ENCODE measurements at places on chromosomes 2 and 18.

- DNase-seq: no peak
Observed at GRCh38 chr18:30982285-30982992, 60.1 kb downstream of the DSC3 start.

GRCh38 chr2:85134255-85134895 lies 1.2 kb downstream of the TCF7L1 start:
- DNase-seq: no peak

GRCh38 chr2:8527676-8528075 lies 154.2 kb upstream of the ID2 start:
- DNase-seq: no peak

DNA sequence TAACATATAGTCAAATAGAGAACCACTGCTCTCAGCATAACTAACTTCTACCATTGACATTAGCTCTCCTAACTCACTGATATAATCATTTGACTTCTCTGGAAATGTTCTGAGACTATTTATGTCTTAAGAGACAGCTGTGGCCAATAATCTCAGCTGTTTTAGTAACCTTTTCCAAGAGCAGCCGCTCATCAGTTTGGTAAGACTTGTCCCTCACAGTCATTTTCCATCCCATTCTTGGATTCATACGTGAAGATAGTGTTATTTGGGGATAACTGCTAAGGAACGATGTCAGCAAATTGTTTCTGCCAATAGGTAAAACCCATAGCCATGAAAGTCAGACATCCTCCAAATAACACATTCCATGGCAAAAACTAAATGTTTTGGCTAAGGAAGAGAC lies 127.8 kb downstream of the LNPK start:
- no peak for DNase-seq

DNA sequence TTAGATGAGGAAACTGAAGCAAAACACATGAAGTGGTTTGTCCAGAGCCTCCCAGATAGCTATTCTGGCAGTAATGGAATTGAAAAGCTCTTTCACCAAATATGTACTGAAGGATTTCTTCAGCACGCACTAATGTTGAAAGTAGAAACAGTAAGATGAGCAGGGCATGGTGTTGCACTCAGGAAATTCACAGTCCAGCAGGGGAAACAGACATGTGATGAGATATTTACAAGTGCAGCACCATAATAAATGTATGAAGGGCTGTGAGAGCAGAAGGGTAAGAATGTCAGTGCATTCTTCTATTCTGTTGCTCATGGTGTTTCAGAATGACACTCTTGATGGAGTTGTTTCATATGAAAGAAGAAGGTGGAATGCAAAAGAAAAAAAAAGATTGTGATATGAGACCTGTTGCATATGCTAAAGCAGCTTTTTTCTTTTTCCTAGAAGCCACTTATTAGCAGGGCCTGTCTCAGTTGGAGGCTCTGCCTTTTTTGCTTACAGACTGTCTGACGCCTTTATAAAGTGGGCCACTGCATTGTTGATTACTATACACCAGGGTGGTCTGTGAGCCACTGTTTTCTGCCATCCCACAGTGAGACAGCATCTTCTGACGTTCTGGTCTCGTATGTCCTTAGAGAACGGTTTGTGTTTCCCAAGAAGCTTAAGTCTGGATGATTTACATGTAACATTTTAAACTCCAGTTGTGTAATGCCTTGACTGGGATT lies 516.9 kb downstream of the ARHGAP15 start:
- DNase-seq: no peak

- no peak for DNase-seq
Observed at GRCh38 chr18:58955738-58956137, 91.1 kb downstream of the ZNF532 start.

GRCh38 chr2:62186156-62186905 lies 9.6 kb upstream of the B3GNT2 start:
- no peak for DNase-seq

GRCh38 chr2:205556357-205556756 lies 125.9 kb upstream of the NRP2 start:
- DNase-seq: no peak

DNA sequence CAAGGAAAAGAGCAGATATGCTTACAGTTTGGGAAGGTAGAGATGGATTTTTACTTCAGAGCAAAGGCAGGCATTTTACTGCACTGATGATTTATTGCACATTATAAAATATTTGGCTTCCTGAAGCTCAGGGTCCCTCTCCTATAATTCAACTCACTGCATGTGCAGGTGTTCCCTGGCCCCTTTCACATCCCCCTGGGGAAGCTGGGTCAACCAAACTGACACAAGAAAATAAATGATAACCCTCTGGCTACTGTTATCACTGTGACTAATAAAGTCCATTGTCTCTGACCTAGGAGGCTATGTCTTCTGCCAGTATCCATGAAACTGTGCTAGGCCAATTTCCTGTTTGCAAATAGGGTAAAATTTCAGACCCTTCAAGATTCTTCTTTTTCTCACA lies 163.1 kb downstream of the ARL6IP6 start:
- DNase-seq: no peak

GRCh38 chr18:816088-816653 lies 4.1 kb upstream of the YES1 start:
- DNase-seq: no peak

DNA sequence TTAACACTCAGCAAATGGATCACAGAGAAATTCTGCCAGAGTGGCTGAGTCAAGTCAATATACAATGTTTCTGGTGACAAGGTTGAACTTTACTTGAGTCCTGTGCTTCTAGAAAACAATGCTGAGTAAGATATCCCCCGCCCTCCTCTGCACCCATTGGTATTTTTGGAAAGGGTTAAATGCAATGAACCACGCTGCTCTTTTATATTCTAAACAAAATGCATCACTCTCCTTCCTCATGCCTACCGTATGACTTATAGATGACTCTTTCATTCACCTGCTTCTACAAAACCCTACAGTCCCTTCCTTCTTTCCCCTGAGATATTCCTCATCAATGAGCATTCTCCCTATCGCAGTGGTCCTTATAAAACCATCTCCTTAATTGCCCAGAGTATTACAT lies 168.8 kb downstream of the TXNL1 start:
- DNase-seq: no peak

DNA sequence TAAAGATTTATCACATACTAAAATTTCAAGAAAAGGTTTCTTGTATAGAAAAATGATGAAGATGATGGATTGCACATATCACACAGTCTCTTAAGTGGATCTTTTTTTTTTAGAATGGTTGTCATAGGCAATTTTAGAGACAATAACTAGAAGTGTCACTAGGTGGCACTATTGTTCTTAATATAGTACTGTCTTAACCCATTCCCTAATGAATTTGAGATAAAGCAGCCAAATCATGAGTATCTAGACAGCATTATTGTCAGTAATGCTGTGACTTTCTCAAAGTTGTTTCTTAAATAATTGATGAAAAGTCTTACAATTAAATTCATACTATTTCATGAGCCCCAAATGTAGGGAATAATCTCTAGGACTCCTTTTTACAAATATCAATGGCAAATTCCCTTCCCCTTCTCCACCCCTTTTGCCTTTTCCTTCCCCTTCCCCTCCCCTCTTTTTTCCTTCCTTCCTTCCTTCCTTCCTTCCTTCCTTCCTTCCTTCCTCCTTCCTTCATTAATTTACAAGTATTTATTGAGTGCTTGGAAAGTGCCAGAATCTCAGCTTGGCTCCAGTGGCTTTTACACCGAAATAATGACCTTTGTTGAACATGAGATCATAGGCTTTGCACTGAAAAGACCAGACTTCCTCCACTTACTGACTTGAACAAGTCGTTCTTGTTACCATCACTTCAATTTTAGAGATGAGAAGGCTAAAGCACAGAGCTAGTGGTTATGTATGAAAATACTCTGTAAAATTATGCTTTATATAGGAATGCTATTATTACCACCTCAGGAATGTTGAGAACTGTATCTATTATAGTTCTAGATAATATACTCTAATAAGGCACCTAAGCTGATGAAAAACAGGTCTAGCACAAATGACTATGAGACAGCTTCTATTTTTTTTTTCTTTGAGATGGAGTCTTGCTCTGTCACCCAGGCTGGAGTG lies 19.8 kb downstream of the MYL12B start:
- no peak for DNase-seq

GRCh38 chr2:102000813-102001766 lies 9.3 kb downstream of the IL1R2 start:
- DNase-seq: no peak

- no peak for DNase-seq
Observed at GRCh38 chr2:129482626-129483025, 496.8 kb upstream of the RAB6C start.

- DNase-seq: no peak
Observed at GRCh38 chr2:216732334-216732733, 37.0 kb upstream of the IGFBP5 start.

All from activated T-helper 9 cell treated with anti-CD3 and anti-CD28 coated beads, Interleukin-2, amount 50 U/mL, for 16 hours (primary cell).